ENCODE measurements at places on chromosomes 3 and 15.

- DNase-seq = no peak
These were observed 3.5 kb downstream of the ITGA11 start for GRCh38 chr15:68428431-68428940.

DNA sequence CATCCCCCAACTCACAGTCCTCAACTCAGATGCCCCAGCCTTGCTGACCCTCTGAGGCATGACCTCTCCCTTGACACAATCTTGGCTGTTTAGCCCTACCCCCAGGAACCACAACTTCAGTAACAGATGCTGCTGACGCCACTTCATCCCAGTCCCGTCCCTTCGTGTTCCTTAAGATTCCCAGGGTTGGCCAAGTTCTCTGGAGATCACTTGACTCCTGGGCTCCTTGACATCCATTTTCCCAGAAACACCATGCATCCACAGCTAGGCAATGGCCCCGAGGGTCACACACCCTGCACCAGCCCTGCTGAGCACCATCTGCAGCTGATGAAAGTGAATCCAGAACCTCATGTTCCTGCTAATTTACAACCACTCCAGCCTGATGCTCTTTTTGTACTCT is 6.9 kb downstream of the RTP2 start:
- DNase-seq = no peak

GRCh38 chr3:192869131-192870031 is 48.3 kb downstream of the MB21D2 start:
- DNase-seq = no peak

DNA sequence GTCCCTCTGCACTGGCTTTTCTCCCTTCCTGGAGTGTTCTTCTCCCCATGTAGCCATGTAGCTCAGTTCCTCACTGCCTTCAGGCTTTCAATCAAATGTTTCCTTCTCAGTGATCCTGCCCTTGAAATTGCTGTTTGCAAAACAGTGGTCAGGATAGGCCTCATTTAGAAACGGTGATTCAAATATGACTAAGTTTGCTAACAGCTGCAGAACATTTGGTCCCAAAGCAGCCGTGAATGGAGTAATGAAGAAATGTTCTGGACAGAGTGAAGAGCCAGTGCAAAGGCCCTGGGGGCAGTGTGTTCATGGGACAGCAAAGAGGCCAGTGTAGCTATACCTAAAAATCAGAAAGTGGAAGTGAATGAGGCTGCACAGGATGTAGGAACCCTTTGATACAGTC is 223.4 kb downstream of the FEZF2 start:
- DNase-seq = no peak

- no peak for DNase-seq
These were observed 60.7 kb downstream of the PDZRN3 start for GRCh38 chr3:73563896-73564582.

- DNase-seq = no peak
These were observed 72.2 kb downstream of the KLF13 start for GRCh38 chr15:31398677-31399301.

- no peak for DNase-seq
These were observed 13.3 kb upstream of the DCLK3 start for GRCh38 chr3:36777424-36778218.

DNA sequence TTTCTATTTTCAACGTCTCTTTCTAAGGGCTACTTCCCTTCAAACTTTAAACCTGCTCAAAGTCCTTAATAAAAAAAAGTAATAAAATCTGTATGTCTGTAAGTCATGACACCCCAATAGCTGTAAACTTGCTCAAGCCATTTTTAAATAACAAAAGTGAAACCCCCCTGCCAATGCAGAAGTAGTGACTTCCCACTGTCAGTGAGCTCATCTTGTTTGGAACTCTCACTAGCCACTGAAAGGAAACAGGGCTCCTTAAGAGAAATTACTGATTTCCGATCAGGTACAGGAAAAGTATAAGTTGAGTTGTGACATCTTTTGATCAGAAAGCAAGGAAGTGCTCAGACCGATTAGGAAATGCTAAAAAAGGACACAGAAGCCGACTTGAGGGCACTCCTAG is 27.6 kb upstream of the GPR171 start:
- DNase-seq = no peak

DNA sequence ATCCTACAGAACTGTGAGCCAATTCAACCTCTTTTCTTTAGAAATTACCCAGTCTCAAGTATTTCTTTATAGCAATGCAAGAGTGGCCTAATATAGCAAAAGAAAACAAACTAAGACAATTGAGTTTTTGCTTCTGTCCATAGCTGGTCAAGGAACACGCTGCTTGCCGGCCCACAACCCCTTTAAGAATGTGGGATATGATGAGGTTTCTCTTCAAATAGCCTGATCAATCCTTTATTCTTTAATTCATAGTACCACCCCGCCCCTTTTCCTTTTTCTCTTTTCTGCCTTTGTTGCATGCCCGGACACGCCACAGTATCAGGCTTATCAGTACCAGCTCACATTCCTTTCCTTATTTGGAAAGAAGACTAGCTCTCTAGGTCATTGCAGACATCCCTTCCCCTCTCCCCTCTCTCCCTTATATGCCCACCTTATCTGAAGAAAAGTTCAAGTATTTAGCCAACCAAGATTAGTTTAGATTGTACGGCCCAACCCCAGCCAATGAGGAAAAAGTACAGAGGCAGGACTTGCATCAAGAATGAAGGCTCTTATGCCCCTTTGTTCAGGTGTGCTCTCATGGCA is 404.5 kb downstream of the OCA2 start:
- DNase-seq = no peak

DNA sequence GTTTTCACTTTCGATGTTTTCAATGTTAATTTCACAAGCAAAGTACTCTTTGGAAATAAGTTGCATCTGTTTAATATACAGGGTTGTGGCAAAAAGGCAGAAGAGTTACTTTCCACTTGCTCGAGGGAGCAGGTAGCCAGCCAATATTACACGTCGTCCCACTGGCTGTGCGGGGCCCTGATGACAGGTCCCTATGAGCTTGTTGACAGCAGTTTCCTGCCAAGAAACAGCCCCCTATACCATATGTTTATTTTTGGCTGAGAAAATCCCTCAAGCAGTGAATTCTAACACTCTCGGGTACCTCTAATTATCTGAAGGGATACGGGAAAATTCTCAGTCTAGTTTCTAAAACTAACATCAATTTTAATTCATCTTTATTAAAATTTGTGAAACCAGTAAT is 116.8 kb upstream of the SGO1 start:
- no peak for DNase-seq

GRCh38 chr3:47910233-47910632 is 106.0 kb downstream of the MAP4 start:
- DNase-seq = no peak

DNA sequence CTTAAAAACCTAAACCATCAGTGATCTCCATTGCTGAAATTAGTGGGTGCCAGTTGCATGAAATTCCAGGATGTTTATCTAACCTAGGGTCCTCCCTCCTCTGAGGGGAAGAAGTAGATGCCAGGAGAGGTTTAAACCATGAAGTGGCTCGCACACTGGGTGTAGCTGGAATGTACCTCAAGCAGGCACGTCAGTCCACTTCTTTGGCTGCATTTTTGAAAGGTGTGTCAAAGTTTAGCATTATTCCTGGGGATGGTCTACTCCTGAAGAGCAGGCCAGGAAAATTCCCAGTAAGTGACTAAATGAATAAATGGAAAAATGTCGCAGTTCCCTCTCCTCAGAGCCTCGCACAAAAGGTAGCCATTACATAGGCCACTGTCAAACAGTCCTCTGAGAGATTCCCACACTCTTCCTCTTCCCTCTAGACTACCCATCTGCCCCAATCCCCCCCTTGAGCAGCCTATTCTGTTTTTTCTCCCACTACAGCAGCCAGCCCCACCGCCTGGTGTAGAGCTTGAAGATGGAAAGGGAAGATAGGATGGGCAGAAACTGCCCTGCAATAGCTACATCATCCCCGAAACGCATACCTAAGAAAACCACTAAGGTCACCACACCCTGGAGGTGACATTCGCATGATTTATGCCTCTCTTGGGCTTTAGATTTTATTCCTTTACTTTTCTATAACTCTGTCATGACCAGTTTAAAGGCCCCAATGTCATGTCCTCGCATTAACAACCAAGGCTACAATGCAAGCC is 655 bp upstream of the TMOD3 start:
- no peak for DNase-seq

GRCh38 chr15:100252359-100252758 is 89.4 kb downstream of the ADAMTS17 start:
- no peak for DNase-seq

GRCh38 chr3:58607816-58608215 is 30.6 kb upstream of the FAM107A start:
- no peak for DNase-seq

GRCh38 chr3:171011873-171012336 is 14.6 kb downstream of the SLC2A2 start:
- DNase-seq = no peak

DNA sequence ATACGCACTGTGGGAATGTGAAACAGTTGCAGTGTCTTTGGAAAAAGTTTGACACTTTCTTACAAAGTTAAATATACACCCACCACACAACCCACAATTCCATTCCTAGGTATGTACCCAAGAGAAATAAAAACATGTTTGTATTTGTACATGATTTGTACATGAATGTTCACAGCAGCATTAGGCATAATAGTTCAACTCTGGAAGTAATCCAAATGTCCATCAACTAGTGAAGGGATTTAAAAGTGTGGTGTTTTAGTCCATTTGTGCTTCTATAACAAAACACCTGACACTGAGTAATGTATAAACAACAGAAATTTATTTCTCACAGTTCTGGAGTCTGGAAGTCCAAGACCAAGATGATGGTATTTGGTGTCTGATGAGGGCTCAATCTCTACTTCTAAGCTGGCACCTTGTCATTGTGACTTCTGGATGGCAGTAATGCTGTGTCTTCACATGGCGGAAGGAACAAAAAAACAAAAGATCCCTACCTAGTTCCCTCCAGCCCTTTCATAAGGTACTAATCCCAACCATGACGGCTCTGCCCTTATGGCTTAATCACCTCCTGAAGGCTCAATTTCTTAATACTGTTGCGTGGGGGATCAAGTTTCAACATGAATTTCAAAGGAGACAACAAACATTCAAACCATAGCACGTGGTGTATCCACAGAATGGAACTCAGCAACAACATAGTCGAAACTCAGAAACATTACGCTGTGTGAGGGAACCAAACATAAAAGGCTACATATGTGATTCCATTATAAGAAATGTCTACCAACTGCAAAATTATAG is 120.5 kb downstream of the AQP9 start:
- DNase-seq = no peak

DNA sequence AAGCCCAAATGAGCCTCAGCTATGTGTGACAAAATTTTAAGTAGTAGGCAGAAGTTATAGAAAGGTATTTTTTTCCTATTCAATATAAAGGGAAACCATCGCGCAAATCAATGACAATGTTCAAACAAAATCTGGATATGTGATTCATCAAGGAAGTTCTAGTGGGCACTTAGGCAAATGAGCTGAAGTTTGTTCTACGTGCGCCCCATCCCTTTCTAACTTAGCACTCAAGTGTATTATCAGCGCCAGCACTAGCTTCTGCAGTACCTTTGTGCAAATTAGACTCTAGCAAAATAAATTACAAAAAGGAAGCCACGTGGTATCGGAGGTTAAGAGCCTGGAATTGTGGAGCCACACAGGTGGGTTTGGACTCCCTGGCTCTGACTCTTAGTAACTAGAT is 91.1 kb downstream of the TBL1XR1 start:
- DNase-seq = no peak

GRCh38 chr3:88101142-88101541 is 42.1 kb downstream of the ZNF654 start:
- DNase-seq = no peak

DNA sequence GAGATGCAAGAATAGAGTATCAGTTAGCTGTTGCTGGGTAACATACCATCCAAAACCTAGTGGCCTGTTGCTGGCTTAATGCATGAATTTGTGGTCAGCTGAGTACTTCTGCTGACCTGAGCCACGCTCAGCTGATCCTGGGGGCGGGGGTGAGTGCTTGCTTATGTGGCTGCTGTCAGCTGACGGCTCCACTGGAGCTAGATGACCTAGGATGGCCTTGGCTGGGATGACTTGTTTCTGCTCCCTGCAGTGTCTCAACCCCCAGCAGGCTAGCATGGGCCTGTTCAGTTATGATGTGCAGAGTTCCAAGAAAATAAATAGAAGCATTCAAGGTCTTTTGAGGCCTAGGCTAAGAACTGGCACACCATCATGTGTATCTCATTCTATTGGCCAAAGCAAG is 63.9 kb downstream of the FBLN2 start:
- no peak for DNase-seq

GRCh38 chr3:120688121-120688520 is 6.1 kb upstream of the HGD start:
- DNase-seq = no peak

- DNase-seq = no peak
These were observed 593 bp downstream of the TMOD2 start for GRCh38 chr15:51751697-51752683.

- no peak for DNase-seq
These were observed 1042.1 kb downstream of the TUSC7 start for GRCh38 chr3:117751651-117752050.

DNA sequence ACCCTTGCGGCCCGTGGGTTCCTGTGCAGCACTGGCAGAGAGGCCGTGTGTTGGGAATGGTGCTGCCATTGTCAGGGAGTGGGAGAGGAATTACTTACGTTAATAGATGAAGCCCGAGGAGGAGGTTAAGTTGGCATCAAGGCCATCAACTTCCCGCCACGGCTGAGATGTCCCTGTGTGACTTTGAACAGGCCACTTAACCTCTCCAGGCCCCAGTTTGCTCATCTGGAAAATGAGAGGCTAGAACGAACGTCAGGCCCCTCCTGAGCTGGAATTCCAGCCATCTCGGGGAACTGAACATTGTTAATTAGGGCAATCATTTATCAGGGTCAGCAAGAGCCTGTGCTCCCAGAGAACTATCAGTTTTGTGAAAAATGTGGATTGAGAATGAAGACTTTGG is 91.4 kb upstream of the MYZAP start:
- DNase-seq = no peak

GRCh38 chr3:41872157-41872556 is 89.7 kb downstream of the ULK4 start:
- DNase-seq = no peak

All from chondrocyte (in vitro differentiated cells).